ENCODE measurements at places on chromosomes 16 and 17. TPM values are rescaled to one million over a fixed set of nuclear protein-coding genes. Genes with fewer than 3 reads are reported as not detected.

RAB37 gene
- total RNA-seq: 0.09 TPM

ZFP3 gene
- total RNA-seq: 1.4 TPM

HYDIN gene
- total RNA-seq: 1.5 TPM

CFAP119 gene
- 2.7 TPM for total RNA-seq

NACA2 gene
- total RNA-seq: not detected

KRTAP4-4 gene
- not detected for total RNA-seq

Measured in fibroblast of the aortic adventitia (primary cell).